Thoracic aorta (tissue), 2 donors: ENCODE measurements at places on chromosomes 3 and 15.

- H3K27me3 ChIP-seq, result no peaks in the 10 kb centered on the region
- H3K4me1 ChIP-seq, result no peaks in the 10 kb centered on the region
- no peak overlapping the region for H3K27ac ChIP-seq
- no peak overlapping the region for H3K4me3 ChIP-seq
- no peaks in the 10 kb centered on the region for H3K36me3 ChIP-seq
- DNase-seq, result no peak
Measured at GRCh38 chr3:122030381-122031122, 8.5 kb upstream of the ILDR1 start.

GRCh38 chr15:27646531-27646930 lies 452.6 kb downstream of the OCA2 start:
- no peak overlapping the region for H3K27ac ChIP-seq
- H3K27me3 ChIP-seq, result no peaks in the 10 kb centered on the region
- no peaks in the 10 kb centered on the region for H3K4me1 ChIP-seq
- H3K4me3 ChIP-seq, result no peak overlapping the region
- H3K36me3 ChIP-seq, result no peaks in the 10 kb centered on the region
- no peak for DNase-seq

DNA sequence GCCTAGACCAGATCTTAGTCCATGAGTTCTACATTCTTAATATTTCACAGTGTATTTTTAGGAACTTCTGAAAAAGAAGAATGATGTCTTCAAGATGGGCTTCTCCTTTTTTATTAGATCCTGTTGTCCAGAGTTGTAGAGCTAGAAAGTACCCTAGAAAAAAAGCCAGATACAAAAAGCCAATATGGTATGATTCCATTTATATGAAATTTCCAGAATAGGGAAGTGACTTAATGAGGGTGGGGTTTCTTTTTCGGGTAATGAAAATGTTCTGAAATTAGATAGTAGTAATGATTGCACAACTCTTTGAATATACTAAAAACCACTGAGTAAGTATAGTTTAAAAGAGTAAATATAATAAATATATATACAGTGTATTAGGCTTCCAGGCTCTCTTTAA lies 116.9 kb downstream of the NFKBIZ start:
- no peaks in the 10 kb centered on the region for H3K36me3 ChIP-seq
- DNase-seq, result no peak
- no peak overlapping the region for H3K27ac ChIP-seq
- H3K27me3 ChIP-seq, result no peaks in the 10 kb centered on the region
- no peak overlapping the region for H3K4me3 ChIP-seq

- H3K4me1 ChIP-seq, result no peaks in the 10 kb centered on the region
- no peak overlapping the region for H3K4me3 ChIP-seq
- H3K27ac ChIP-seq, result no peak overlapping the region
Measured at GRCh38 chr3:22269831-22270230, 518.8 kb upstream of the ZNF385D start.

DNA sequence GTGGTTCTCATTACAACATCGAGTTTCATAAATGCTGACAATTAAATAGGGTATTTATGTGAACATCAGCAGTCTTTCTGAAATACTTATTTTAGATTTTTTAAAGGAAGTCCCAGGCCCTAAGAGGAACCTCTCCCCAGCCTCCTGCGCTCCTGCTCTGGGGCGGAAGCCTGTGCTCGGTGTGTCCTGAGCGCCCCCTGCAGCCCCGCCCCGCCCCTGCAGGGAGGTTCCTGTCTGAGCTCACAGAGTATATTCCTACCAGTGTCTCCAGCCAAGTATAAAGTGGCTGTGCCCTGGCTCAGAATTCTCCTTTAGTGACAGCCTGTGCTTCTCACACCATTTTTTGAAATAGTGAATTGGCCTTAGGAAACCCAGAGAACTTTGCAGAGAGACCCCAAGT lies 567.9 kb downstream of the GOLGA6L6 start:
- H3K36me3 ChIP-seq, result no peaks in the 10 kb centered on the region
- H3K4me1 ChIP-seq, result no peaks in the 10 kb centered on the region
- no peak overlapping the region for H3K4me3 ChIP-seq
- no peak overlapping the region for H3K27ac ChIP-seq
- no peak for DNase-seq

DNA sequence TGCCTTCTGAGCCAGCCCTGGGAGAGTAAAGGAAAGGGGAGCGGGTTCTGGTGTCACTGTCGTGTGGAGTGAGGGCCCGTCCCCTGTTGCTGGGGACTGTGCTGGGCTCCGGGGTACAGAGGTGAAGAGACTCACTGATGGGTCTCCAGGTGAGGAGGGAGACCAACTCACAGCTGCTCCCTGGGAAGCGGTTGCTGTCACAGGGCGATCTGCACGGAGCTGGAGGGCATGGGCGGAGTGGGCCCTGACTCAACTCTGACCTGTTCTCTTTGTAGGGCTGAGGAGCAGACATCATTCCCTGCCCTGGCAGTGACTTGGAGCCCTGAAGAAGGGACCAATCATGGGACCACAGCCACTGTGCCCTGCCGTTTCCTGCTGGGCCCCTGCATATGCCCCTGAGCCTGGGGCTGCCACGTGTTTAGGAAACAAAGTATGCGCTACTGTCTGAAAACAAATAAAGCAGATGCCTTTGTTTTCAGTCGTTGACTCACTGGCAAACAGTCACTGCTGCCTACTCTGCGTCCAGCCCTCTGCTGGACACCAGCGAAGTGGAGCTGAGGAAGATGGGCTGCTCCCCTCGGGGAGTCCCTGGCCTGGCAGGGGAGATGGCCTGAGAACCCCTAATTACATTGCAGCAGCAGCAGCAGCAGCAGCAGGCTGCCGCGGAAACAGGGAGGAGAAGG lies 22.9 kb upstream of the PLXNA1 start:
- H3K4me1 ChIP-seq, result peaks cover 28% of the 10 kb centered on the region
- no peaks in the 10 kb centered on the region for H3K36me3 ChIP-seq

- DNase-seq, result no peak
- H3K4me3 ChIP-seq, result no peak overlapping the region
- H3K27me3 ChIP-seq, result no peaks in the 10 kb centered on the region
- H3K36me3 ChIP-seq, result no peaks in the 10 kb centered on the region
- H3K27ac ChIP-seq, result no peak overlapping the region
- no peaks in the 10 kb centered on the region for H3K4me1 ChIP-seq
Measured at GRCh38 chr3:46412786-46413298, 5.8 kb downstream of the CCRL2 start.

GRCh38 chr3:71388535-71389120 lies 194.9 kb downstream of the FOXP1 start:
- no peaks in the 10 kb centered on the region for H3K27me3 ChIP-seq
- no peak for DNase-seq
- H3K36me3 ChIP-seq, result no peaks in the 10 kb centered on the region
- no peak overlapping the region for H3K27ac ChIP-seq
- H3K4me3 ChIP-seq, result no peak overlapping the region

GRCh38 chr3:54988302-54988837 lies 60.5 kb upstream of the LRTM1 start:
- H3K4me1 ChIP-seq, result no peaks in the 10 kb centered on the region
- H3K27me3 ChIP-seq, result no peaks in the 10 kb centered on the region
- no peak overlapping the region for H3K27ac ChIP-seq
- no peaks in the 10 kb centered on the region for H3K36me3 ChIP-seq

- DNase-seq, result no peak
- no peak overlapping the region for H3K27ac ChIP-seq
- peaks cover 12% of the 10 kb centered on the region for H3K4me1 ChIP-seq
- H3K4me3 ChIP-seq, result no peak overlapping the region
Measured at GRCh38 chr3:157816296-157816695, 289.9 kb downstream of the SHOX2 start.
